ENCODE measurements at places on chromosomes 3 and 15.

GRCh38 chr15:73240866-73241499 is 127.8 kb downstream of the HCN4 start:
- peak; percentile 63 for DNase-seq

DNA sequence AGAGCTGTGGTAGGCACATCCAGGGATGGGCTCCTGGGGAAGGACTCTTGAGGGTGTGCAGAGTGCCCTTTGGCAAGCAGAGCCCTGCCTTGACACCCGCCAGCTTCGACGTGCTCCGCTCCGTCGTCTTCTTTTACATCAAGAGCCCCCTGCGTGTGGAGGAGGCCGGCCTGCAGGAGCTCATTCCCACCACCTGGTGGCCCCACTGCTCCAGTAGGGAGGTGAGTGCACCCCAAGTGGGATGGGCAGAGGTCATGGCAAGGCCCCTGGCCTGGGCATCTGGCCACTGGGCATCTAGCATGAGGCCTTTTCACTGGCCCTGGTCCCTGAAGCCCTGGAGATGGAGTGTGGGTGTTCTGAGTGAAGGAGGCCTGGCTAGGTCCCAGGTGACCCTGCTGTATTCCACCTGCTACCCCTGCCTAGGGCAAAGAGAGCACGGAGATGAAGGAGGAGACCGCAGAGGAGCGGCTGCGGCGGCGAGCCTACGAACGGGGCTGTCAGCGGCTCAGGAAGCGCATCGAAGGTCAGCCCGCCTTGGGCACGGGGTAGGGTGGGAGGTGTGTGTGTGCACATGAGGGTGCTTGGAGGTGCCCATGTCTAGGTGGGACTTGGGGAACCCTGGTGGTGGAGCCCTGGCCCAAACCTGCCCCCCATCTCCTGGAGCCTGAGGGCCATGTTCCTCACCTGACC is 12.2 kb downstream of the RNF123 start:
- no peak for DNase-seq

- no peak for DNase-seq
Observed at GRCh38 chr3:42308651-42309050, 42.7 kb upstream of the CCK start.

GRCh38 chr15:84855136-84855535 is 29.3 kb upstream of the SLC28A1 start:
- DNase-seq: no peak

DNA sequence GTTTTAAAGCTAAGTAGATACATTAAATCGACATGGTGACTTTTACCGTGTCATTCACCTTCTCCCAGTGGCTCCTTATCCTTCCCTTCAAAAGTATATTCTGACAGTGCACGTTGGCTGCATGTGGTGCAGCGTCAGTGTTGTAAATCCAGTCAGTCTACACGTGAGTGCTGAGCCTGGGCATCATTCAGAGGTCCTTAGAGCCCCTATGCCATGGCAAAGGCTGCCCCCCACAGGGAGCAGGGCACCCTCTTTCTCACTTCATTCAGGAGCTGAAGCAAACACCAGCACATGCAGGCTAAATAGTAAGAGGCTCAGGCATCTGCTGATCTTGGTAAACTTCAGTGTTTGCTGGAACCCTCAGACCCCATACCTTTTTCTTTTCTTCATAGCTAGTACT is 43.3 kb downstream of the RASGRP1 start:
- no peak for DNase-seq
